ENCODE measurements at places on chromosomes 16 and 17.

- no peak for DNase-seq
Observed at GRCh38 chr17:62059414-62059813, 5.7 kb downstream of the MED13 start.

DNA sequence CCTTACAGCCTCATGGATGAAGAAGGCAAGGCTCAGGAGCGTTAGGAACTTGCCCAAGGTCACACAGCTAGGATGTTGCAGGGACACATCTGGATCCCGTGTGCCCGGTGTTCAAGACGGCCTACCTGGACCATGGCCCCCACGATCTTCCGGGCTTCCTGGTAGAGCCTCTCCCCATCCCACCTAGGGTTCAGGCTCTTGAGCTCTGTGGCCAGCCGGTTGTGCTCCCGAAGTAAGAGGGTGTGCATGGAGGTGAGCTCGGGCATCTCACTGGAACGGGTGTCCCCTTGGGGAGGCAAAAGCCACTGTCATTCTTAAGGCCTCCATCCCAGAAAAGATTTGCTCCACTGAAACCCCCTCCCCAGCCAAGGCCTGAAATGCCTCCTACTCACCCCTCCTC lies 5.3 kb downstream of the MPO start:
- no peak for DNase-seq

DNA sequence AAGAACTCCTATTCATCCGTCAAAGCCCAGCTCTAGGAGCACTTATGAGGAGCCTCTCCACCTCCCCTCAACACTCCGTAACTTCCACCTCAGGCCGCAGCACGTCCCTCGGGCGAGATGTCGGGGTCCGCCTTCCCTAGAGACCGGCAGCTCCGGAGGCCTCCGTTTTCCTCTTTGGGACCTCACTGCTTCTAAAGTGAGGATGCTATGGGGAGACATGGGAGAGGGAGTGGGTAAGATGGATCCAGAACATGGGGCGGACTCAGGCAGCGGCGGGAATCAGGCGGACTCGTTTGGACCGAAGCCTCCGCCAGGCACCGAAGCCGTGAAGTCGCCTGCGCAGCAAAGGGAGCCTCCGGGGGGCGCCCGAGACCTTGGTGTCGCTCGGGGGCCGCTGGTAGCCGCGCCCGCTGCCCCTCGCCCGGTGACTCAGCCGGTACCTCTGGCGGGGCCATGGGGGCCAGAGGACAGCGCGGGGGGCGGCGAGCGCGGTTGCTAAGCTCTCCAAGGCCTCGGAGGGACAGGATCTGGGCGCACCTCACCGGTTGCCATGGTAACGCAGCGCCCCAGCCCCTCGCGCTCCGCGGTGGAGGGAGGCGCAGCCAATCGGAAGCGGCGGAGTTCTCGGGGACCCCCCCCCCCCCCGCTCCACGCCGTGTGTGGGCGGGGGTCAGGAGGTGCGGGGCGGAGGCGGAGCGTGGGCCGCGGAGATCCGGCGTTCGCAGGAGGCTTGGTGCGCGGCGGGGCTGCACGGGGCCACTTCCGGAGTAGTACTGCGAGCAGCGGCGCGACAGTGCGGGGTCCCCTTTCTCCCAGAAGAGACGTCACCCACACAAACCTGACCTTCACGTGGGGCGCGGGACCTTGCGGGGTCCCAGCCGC lies 1.3 kb upstream of the HIC1 start:
- peak; percentile 74 for DNase-seq

DNA sequence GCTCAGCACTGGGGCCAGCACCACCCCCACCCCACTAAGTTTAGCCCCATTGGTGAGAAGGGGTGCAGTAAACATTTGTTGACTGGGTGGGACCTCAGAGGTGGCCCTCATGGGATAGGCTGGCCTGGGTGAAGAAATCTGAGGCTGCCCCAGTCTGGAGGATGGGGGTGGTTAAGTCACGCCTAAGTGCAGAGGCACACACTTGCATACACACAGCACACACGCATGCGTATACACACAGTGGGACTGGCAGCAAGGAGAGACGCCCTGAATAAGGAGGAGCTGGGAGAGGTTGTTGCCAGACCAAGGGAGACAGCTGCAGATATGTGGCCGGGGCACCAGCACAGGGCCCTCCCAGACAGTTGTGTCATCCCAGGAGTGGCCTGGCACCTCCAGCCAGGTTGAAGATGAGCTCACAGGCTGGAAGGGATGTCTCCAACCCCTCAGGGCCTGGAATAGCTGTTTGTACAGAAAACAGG lies 3.0 kb upstream of the BCAR1 start:
- DNase-seq: no peak

- no peak for DNase-seq
Observed at GRCh38 chr17:2705263-2705662, 6.3 kb downstream of the CLUH start.

- no peak for DNase-seq
Observed at GRCh38 chr17:10681866-10682446, 15.4 kb downstream of the SCO1 start.

DNA sequence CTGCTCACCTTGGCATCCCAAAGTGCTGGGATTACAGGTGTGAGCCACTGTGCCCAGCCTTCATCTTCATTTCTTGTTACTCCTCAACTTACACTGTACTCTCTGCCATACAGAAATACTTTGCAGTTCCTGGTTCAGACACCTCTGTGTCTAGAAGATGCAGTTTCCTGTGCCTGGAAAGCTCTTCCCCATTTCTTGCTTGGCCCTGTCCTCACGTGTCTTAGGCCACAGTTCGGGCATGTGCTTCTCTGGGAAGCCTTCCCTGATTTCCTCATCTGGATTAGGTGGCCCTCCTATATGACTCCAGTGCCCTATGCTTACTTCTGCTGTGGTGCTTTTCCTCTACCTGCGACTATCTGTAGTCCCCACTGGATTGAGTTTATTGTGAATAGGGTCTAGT lies 26.5 kb upstream of the CDR2 start:
- DNase-seq: no peak

DNA sequence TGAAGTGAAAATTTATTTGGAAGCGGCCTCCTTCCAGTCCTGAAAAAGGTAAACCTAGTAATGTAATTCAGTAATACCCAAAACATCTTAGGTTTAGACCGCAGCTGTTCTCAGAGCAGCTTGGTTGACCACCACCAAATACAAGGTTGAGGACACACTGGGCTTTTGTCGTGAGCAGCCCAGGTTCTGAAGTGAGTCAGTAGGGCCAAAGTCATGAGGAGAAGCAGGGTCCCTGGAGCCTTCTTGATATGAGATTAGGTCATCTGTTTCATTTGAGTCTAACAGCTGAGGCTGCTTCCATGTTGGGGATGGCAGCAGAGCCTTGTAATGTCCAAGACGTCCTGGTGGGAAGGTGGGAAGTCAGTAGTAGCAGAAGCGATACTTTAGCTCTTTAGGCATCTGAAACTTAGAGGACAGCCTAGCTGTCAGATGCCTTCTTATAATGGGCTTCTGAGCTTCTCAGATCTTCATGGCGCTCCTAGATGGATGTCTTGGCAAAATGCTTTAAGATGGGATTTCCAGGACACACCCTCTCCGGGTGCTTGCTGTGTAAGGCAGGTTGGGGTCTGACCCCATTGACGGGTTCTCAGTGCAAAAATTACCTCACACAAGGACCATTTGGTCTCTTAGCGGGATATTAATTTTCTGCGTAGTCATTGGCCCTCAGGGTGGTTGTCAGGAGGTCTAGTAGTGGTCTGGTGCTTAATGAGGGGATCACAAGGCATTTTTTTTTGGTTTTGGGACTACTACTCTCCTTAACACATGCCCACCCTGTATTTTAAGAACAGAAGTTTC lies 2.4 kb downstream of the ALKBH5 start:
- DNase-seq: no peak

- peak; percentile 52 for DNase-seq
Observed at GRCh38 chr17:79997011-79997660, 38.5 kb downstream of the TBC1D16 start.

GRCh38 chr17:2057175-2057759 lies 2.4 kb downstream of the HIC1 start:
- DNase-seq: no peak

DNA sequence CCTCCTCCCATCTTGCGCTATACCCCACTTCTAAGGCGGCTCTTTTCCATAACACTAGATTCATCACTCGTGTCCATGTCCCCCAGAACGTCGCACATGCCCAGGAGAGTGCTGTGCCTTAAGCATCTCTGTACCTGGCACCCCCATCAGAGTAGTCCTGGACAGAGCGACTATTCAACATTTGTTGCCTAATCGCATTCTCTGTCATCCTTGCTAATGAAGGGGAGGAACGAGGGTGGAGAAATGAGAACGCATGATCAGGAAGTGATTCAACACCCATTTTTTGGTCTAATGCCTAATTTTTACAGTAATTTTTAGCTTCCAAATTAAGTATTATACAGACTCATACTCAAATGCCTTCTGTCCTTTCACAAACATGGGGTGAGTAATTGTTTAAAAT lies 53.2 kb downstream of the SLC39A11 start:
- no peak for DNase-seq

DNA sequence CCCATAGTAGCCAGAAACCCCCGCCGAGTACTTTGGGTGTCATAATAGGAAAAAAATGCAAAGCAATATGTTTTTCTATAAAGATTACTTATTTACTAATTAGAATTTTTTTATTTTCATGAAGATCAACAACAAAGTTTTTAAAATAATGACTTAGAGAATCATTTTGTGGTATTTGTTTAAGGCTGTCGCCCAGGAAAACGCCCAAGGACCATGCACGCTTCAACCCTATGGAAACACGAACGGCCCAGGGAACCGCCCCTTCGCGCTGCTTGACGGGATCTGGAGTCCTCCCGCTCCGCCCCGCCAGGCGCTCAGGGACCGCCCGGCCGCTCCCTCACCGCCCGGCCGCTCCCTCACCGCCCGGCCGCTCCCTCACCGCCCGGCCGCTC lies 408 bp upstream of the KPNA2 start:
- peak; percentile 86 for DNase-seq

GRCh38 chr17:70084476-70084875 lies 9.5 kb downstream of the KCNJ16 start:
- no peak for DNase-seq

- no peak for DNase-seq
Observed at GRCh38 chr16:58046936-58047335, 21.4 kb downstream of the MMP15 start.

- no peak for DNase-seq
Observed at GRCh38 chr16:57141822-57142631, 43.8 kb downstream of the PSME3IP1 start.

- no peak for DNase-seq
Observed at GRCh38 chr16:13920510-13920818, 510 bp downstream of the ERCC4 start.

DNA sequence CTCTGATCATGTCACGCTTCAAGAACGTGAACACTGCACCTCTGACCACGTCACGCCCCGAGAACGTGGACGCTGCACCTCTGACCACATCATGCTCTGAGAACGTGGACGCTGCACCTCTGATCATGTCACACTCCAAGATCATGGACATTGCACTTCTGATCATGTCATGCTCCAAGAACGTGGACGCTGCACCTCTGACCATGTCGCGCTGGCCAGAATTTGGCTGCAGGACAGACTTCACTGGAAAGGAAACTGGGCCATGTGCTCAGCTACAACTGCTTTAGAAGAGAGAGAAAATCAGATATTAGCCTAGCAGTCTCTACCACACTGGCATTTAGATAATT lies 182.7 kb downstream of the RPTOR start:
- no peak for DNase-seq

GRCh38 chr16:12468552-12468951 lies 335.1 kb downstream of the CPPED1 start:
- no peak for DNase-seq

- no peak for DNase-seq
Observed at GRCh38 chr17:72238157-72238673, 117.4 kb downstream of the SOX9 start.

GRCh38 chr16:6125483-6126259 lies 1028.1 kb upstream of the EEF2KMT start:
- no peak for DNase-seq

DNA sequence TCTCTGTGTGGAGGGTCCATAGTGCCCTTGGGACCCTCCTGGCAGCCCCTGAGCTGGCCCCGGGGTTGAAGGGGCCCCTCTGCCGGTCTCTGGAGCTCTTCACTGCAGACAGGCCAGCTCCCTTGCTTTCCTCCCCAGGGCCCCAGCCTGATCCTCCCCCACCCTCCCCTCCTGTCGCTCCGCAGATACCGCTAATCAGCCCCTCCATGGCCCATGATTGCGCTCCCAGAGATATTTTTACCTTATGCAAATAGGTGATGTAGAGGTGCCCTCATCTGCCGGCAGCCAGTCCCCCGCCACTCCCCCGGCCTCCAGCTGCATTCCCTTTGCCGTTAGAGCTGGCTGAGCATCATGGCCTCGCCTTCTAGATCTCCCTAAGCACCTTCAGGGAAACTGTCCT lies 9.2 kb downstream of the MMP15 start:
- no peak for DNase-seq

Data from activated T-helper 9 cell treated with anti-CD3 and anti-CD28 coated beads, Interleukin-2, amount 50 U/mL, for 16 hours (primary cell).